Mesothelial cell of epicardium (in vitro differentiated cells): ENCODE measurements at places on chromosomes 1 and 21. TPM values are rescaled to one million over a fixed set of nuclear protein-coding genes. Genes with fewer than 3 reads are reported as not detected.

DNA sequence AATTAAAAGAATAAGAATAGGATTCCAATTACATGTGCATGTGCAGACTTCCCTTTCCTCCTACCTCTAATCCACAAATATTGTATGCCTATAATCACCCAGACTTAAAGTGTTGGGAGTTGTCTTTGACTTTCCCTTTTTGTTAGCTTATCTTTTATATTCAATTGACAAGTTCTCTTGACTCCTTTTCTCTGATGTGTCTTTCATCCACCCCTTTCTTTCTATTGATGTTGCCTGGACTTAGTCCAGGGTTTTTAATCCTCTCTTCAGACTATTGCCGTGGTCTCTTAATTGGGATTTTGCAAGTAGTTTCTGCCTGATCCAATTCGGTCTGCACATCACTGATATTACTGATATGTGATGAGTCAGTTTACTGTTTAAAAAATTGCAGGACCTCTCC lies 170.9 kb downstream of the LHX8 start:
- no peaks in the 10 kb centered on the region for H3K36me3 ChIP-seq
- no peak overlapping the region for H3K4me3 ChIP-seq
- no peak overlapping the region for H3K27ac ChIP-seq
- no peaks in the 10 kb centered on the region for H3K4me1 ChIP-seq
- DNase-seq = no peak

DNA sequence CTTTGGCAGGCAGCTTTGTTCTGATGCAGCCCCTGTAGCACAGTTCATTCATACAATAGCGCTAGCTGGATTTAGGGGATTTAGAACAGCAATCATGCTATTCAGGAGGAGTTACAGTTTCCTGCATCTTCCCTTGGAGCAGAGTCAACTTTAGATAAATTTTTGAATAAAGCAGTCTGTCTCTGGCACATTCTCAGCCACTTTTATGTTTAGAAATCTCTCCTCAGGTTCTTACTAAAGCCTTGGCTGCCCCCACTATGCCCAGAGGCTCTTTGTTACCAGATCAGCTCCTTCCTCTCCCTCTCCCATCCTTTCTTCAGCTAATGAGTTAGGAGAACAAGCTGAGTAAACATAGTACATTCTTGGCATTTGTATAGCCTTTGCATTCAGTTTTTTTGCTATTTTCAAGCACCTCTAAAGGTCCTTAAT lies 17.0 kb upstream of the PIGC start:
- no peaks in the 10 kb centered on the region for H3K36me3 ChIP-seq
- H3K4me3 ChIP-seq = no peak overlapping the region
- DNase-seq = no peak

DNA sequence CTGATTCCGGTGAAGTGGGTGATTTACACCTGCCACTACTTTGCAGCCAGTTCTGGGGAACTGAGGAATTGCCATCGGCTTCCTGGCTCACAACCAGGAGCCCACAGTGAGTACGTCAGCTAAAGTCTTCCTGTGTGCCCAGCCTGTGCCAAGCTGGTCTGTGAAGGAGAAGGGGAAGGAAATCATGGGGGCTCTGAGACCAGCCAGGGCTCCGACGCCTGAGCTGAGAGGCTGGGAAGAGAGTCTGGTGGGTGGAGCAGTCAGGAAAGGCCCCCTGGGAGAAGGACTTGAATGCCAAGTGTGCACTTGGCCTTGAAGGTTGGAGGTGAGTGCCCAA lies 1.2 kb downstream of the LURAP1 start:
- no peaks in the 10 kb centered on the region for H3K36me3 ChIP-seq
- peaks cover 18% of the 10 kb centered on the region for H3K4me1 ChIP-seq
- H3K27me3 ChIP-seq = no peaks in the 10 kb centered on the region

DNA sequence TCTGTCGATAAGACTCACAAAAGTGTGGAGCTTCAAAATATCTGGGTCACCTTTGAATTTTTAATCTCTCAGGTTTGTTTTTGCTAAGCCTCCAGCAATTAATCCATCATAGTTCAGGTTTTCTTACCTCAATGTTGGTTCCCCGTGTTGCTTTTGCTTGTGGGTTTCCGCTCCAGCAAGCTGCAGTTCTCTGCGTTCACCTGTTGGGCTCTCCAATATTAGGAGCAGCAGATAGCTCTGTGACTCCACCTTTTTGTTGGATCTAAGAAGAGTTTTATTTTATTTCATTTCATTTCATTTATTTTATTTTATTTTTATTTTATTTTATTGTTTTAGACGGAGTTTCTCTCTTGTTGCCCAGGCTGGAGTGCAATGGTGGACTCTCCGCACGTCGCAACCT lies 335.5 kb downstream of the COL11A1 start:
- H3K36me3 ChIP-seq = no peaks in the 10 kb centered on the region
- H3K4me3 ChIP-seq = no peak overlapping the region
- DNase-seq = no peak
- H3K4me1 ChIP-seq = peaks cover 6% of the 10 kb centered on the region

GRCh38 chr1:14759042-14759818 lies 160.7 kb downstream of the KAZN start:
- peak overlapping the region; percentile 54 for H3K27ac ChIP-seq
- DNase-seq = no peak
- H3K4me1 ChIP-seq = peaks cover 56% of the 10 kb centered on the region
- H3K36me3 ChIP-seq = peaks cover 2% of the 10 kb centered on the region

DNA sequence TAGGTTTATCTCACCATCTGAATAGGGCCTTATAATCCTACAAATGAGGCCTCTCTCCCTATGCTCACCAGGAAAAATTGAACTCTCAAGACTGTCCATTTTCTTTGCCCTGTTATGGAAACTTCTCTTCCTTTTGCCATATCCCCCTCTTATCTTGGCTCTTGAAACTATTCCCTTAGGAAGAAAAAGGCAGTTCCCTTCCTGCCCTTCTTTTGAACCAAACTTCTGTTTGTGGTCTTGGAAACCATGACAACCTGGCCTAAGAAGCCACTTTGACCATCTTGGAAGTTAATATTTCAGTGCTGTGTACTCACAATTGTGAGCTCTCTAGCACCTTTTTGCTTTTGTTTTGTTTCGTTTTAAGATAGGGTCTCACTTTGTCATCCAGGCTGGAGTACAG lies 40.0 kb downstream of the ATP2B4 start:
- H3K4me1 ChIP-seq = peaks cover 42% of the 10 kb centered on the region
- no peaks in the 10 kb centered on the region for H3K27me3 ChIP-seq
- peaks cover 21% of the 10 kb centered on the region for H3K36me3 ChIP-seq

DNA sequence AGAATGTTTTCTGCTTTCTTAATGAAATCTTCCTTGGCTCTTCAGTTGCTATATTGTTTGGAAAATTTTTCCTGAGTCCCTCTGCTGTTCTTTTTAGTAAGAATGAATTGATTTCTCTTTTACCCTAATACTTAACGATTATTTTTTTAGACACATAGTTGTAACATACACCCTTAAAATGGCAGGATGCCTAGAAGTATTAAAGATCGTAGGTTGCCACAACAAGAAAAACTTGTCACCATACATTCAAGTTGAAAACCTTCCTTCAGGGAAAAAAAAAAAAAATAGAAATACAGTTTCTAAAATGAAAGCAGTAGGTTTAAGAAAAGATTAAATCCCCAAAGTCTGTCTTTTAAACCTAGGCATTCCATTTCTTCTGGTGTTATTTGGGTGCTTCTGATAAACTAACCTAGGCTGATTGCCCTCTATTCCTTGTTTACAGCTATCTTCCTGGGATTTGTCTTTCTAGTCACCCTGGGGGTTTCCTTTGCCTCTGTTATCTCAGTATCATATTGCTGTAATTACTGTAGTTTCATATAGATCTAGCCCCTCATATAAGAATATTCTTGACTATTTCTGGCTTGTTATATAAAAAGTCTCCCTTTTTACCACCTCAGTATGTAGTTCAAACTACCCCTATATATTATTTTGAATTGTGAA lies 16.8 kb downstream of the SUCO start:
- no peaks in the 10 kb centered on the region for H3K27me3 ChIP-seq
- no peak for DNase-seq
- no peak overlapping the region for H3K4me3 ChIP-seq
- peaks cover 49% of the 10 kb centered on the region for H3K4me1 ChIP-seq

GRCh38 chr1:195275710-195276109 lies 1332.5 kb downstream of the KCNT2 start:
- DNase-seq = no peak
- no peaks in the 10 kb centered on the region for H3K4me1 ChIP-seq
- no peak overlapping the region for H3K4me3 ChIP-seq
- no peaks in the 10 kb centered on the region for H3K27me3 ChIP-seq
- no peaks in the 10 kb centered on the region for H3K36me3 ChIP-seq

DNA sequence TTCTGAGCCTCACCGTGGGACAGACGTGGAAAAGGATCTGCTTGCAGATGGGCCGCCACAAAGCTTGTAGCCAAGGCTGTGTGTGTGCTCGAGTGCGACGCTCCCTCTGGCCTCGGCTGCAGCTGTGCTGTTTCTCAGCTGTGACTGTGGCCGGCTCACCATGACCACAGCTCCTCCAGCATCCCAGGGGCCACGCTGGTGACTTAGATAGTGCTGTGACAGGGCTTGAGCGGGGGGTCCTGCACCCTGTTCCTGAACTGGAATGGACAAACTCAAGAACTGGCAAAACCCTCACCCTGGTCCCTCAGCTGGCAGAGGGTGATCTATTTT lies 17.4 kb upstream of the ACTRT2 start:
- H3K36me3 ChIP-seq = peaks cover 2% of the 10 kb centered on the region
- H3K4me3 ChIP-seq = no peak overlapping the region
- no peaks in the 10 kb centered on the region for H3K4me1 ChIP-seq
- H3K27me3 ChIP-seq = no peaks in the 10 kb centered on the region
- DNase-seq = no peak
- no peak overlapping the region for H3K27ac ChIP-seq

DNA sequence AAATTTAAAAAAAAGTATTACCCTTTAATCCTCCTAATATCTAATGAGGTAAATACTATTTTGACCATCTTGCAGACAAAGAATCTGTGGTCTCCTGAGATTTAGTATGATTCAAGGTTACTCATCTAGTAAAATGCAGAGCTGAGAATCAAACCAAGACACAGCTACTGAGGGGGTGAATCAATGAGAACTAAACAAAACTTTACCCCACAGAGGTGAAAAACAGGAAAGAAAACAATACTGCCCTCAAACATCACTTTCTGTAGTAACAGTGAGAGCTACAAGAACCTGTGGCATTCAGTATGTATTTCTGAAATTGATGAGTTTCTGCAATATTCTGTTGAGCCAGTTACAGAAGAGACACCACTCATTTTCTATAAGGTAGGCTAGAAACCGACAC lies 85.1 kb downstream of the JAK1 start:
- no peaks in the 10 kb centered on the region for H3K27me3 ChIP-seq
- H3K4me3 ChIP-seq = no peak overlapping the region
- H3K27ac ChIP-seq = no peak overlapping the region
- H3K4me1 ChIP-seq = no peaks in the 10 kb centered on the region
- H3K36me3 ChIP-seq = peaks cover 11% of the 10 kb centered on the region

- H3K4me1 ChIP-seq = peaks cover 31% of the 10 kb centered on the region
- H3K27ac ChIP-seq = peak overlapping the region; percentile 26
- H3K36me3 ChIP-seq = peaks cover 11% of the 10 kb centered on the region
- H3K27me3 ChIP-seq = no peaks in the 10 kb centered on the region
- H3K4me3 ChIP-seq = no peak overlapping the region
- peak; percentile 38 for DNase-seq
Measured at GRCh38 chr1:196464480-196464941, 143.7 kb downstream of the KCNT2 start.

- no peaks in the 10 kb centered on the region for H3K36me3 ChIP-seq
- H3K4me1 ChIP-seq = no peaks in the 10 kb centered on the region
Measured at GRCh38 chr1:60087681-60088080, 14.1 kb upstream of the C1orf87 start.

DNA sequence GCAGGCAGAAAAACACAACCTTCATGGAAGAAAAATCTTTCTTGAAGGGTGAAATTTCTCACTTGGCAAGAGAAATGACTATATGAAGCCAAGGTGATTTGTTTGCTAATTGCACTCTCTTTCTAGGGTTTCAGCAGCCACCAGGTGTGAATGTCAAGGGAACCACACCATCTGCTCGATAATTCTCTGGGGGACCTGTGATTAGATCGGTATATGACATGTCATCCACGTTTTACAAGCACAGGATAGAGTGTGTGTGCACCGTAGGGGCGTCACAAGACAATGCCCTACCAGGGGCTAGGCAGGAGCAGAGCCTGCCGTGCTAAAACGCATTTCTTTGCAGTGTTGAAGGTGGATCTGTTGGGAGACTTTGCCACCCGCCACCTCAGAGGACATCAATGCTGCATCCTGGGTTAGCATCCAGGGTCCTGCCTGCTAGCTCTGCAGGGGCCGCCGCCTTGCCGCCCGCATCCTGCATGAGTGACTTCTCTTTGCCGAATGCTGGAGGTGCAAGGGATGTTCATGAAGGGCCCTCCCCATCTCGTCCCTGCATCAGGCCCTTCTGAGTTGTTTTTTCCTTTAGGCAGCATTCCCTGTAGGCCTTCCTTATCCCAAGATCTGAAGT lies 37.8 kb upstream of the CCSAP start:
- no peak overlapping the region for H3K27ac ChIP-seq
- no peak overlapping the region for H3K4me3 ChIP-seq

DNA sequence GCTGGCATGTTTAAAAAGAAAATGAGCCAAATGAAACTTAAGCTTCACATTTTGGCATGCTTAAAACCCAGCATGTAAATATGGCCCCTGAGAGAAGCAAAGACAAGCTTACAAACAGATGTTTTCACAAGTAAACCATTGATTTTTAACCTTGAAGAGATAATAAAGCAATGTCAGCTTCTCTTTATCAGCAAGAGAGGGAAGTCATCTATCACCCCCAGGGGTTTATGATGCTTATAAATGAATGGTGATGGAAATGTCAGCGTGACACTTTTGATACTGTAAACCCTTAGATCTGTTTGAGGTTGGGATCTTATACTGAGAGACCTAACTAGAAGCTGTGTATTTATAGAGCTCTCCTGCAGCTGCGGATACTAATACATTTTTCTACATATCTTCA lies 471.3 kb downstream of the PLA2G4A start:
- no peak overlapping the region for H3K27ac ChIP-seq
- H3K4me3 ChIP-seq = no peak overlapping the region
- no peaks in the 10 kb centered on the region for H3K27me3 ChIP-seq
- no peaks in the 10 kb centered on the region for H3K36me3 ChIP-seq
- no peak for DNase-seq

- DNase-seq = no peak
- H3K36me3 ChIP-seq = no peaks in the 10 kb centered on the region
- H3K4me1 ChIP-seq = no peaks in the 10 kb centered on the region
- H3K27me3 ChIP-seq = peaks cover 27% of the 10 kb centered on the region
- H3K27ac ChIP-seq = no peak overlapping the region
Measured at GRCh38 chr1:3729594-3730542, 22.4 kb upstream of the CCDC27 start.

DNA sequence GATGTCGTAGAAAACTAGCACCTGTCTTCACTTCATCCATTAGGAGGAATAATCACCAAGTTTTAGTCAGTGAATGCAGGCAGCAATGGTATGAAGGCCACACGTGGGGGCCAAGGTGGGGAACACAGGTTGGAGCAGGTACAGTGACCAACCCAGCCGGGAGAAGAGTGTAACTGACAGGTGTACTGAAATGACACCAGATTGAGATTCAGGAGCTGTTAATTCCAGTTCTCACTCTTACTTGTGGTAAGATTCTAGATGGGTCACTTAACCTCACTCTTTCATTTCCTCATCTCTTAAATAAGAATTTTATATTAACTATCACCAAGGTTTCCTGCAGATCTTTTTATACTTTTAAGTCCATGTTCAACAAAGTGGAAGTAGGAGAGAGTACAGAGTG lies 206.2 kb upstream of the PTBP2 start:
- no peaks in the 10 kb centered on the region for H3K36me3 ChIP-seq
- peaks cover 58% of the 10 kb centered on the region for H3K4me1 ChIP-seq
- H3K27ac ChIP-seq = peak overlapping the region; percentile 28
- no peak for DNase-seq
- no peak overlapping the region for H3K4me3 ChIP-seq

INAVA gene
- total RNA-seq = 34.6 to 36.6 TPM (median 35.7 TPM) in 3 replicates

LENEP gene
- 0.49 to 1.3 TPM (median 0.87 TPM) in 3 replicates for total RNA-seq

OR2T11 gene
- total RNA-seq = not detected in 3 replicates

KRTAP19-3 gene
- total RNA-seq = not detected in 3 replicates

NUDT4B gene
- total RNA-seq = 0.34 to 0.44 TPM in 2 of 3 replicates, not detected in the other

PLEKHA6 gene
- total RNA-seq = 29.7 to 34.0 TPM (median 32.2 TPM) in 3 replicates

SGIP1 gene
- 8.6 to 11.9 TPM (median 9.8 TPM) in 3 replicates for total RNA-seq

CD1B gene
- not detected in 3 replicates for total RNA-seq

MAGOH gene
- total RNA-seq = 57.6 to 61.1 TPM (median 59.0 TPM) in 3 replicates

VAV3 gene
- total RNA-seq = 2.1 to 3.2 TPM (median 2.4 TPM) in 3 replicates
